ENCODE measurements at places on chromosomes 6 and 20. TPM values are rescaled to one million over a fixed set of nuclear protein-coding genes. Genes with fewer than 3 reads are reported as not detected.

The ANGPT4 gene
- 0.06 TPM for total RNA-seq

The LINC00237 gene
- not detected for total RNA-seq

The LAMA4 gene
- 0.50 TPM for total RNA-seq

The MATN4 gene
- 0.06 TPM for total RNA-seq

The SYTL3 gene
- total RNA-seq = 0.25 TPM

The SS18L1 gene
- 26.1 TPM for total RNA-seq

The ZC3H12D gene
- total RNA-seq = 0.03 TPM

The BPI gene
- not detected for total RNA-seq

The TSHZ2 gene
- total RNA-seq = 3.9 TPM

The DNMT3B gene
- total RNA-seq = 148 TPM

The EPB41L1 gene
- 35.8 TPM for total RNA-seq

The PLN gene
- total RNA-seq = not detected
